Activated CD8-positive, alpha-beta memory T cell treated with anti-CD3 and anti-CD28 coated beads, Interleukin-2, amount 10 ng/mL, durations not matched to agents 7 days and 5 days (primary cell): ENCODE measurements at places on chromosomes 5 and 9.

DNA sequence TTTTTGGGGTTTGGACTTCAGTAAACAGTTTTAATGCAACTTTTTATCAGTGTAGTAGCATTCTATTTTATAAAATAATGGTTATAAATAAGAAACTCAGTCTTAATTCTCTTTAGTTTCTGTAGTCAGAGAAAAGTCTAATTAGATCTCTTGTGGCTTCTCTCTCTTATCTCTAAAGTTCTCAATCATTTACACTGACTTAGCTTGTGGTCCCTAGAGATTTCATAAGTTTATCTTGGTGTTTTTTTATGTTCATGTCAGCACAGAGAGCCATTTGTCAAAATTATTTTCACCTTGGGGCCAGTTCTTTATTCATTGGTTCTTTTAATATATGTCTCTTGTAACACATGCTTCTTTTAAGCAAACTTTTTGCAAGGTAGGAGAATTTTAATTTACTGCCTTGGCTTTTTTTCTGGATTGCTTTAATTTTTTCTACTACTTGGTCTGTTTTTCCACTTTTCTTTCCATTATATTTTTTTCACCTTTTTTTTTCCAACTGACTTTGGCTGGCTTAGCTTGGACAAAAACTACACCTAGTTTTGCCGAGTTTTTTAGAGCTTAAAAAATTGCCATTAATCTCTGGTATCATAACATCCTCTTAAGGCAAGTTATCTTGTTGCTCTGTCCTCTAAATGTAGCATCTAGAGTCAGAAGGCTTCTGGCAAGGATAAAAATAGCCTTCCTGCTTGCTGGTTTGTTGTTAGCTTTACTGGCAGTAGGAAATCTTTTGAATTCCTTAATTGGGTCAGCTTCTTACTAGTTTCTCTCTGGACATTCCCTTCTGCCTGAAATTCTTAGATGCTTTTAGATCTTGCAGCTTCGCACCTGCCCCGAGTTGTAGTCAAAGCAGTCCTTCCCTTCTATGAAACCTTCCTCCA, 35.3 kb downstream of the CPEB4 start:
- no peak for DNase-seq
- peaks cover 2% of the 10 kb centered on the region for H3K4me1 ChIP-seq

DNA sequence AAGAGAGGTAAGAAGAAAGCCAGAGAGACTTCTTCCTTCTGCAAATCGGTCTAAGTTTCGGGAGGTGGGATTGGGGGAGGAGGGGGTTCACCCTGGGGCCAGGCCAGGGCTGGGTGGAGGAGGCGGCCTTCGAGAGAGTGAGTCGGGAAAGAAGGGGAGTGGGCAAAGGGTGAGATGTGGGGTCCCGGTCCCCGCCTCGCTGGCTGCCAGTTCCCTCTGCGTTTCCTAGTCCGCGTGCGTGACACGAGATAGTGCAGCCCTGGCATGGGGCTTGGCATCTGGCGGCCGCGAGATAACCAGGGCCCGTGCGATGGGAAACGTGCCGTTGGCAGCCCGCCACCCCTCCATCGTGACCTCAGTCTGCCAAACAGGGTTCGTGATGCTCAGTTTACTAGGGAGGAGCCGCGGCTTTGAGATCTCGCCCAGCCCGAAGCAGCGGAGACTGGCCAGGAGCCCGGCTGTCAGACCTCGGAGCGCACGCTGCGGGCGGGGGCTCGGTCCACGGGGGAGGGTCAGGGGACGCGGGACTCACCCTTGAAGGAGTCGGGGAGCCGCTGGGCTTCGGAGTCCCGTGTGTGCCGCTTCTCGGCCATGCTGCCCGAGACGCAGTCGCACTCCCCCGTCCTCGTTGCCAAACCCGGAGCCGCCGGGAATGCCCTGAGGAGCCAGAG, at the start of gene STOM:
Gene STOM (minus strand): TSS at position 656 of the 671 bp plus-strand sequence. CDS start 63 bp downstream, at position 593.
- H3K27me3 ChIP-seq = no peaks in the 10 kb centered on the region
- peaks cover 30% of the 10 kb centered on the region for H3K36me3 ChIP-seq
- H3K4me1 ChIP-seq = peaks cover 62% of the 10 kb centered on the region

- H3K4me1 ChIP-seq = no peaks in the 10 kb centered on the region
- H3K27me3 ChIP-seq = no peaks in the 10 kb centered on the region
- no peak overlapping the region for H3K27ac ChIP-seq
- DNase-seq = no peak
Observed at GRCh38 chr5:104199771-104200170, 637.2 kb upstream of the NUDT12 start.

GRCh38 chr5:130104895-130105688, 200.8 kb downstream of the CHSY3 start:
- H3K27ac ChIP-seq = no peak overlapping the region
- no peak overlapping the region for H3K4me3 ChIP-seq
- H3K27me3 ChIP-seq = no peaks in the 10 kb centered on the region
- no peaks in the 10 kb centered on the region for H3K36me3 ChIP-seq
